GM10248 (cell line): ENCODE measurements at places on chromosomes 3 and 15.

GRCh38 chr3:126811530-126811929 is 107.5 kb downstream of the CHCHD6 start:
- no peak for DNase-seq

DNA sequence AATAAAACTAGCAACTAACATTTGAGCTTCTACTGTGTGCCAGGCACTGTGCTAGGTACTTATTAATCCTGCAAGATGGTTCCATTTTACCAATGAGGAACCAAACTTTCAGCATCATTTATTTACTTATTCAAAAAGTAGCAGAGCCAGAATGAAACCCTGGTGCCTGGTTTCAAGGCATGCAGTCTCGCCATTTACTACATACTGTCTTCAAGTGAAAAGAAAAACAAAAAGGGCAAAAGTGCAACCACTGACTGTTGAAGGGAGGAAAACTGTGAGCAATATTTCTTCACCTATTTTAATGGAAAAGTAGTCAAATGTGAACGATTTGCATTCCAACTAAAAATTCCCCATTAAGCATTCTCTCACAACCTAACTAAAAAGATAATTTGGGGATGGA is 8.7 kb downstream of the DCUN1D1 start:
- no peak for DNase-seq

DNA sequence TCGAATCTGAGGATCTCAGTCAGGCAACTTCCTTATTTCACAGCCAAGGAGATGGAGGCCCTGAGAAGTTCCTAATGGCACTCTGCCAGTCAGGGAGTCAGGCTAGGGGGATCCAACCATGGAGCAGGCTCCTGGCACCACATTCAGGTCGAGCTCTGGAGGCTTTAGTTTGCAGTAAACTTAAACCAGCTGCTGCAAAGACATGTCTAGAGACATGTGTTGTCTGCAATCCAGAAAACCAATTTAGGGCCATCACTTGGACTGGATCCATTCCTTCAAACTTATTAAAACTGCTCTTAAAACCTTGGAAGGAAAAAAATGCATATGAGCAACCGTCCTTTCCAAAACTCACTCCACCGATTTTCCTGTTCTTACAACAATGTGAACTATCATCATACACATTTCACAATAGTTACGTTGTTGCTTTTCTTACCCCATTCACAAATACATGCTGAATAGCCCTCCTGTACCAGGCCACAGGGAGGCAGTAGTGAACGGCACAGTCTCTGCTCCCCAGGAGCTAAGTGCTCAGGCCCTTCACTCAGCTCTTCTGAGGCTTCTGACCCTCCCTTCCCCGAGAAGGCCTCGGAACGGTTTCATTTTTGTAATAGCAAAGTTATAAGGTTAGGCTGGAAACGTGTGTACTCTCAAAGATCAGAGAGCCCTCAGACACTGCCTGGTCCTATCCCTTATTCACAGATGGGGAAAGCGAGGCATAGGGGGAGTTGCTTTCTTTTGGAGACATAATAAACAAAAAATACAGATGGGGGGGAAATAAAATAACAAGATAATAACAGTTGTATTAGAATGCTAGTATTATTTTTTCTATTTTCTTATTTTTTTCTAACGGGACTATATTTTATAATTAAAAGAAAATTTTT is 20.1 kb downstream of the RFT1 start:
- peak; percentile 59 for DNase-seq

DNA sequence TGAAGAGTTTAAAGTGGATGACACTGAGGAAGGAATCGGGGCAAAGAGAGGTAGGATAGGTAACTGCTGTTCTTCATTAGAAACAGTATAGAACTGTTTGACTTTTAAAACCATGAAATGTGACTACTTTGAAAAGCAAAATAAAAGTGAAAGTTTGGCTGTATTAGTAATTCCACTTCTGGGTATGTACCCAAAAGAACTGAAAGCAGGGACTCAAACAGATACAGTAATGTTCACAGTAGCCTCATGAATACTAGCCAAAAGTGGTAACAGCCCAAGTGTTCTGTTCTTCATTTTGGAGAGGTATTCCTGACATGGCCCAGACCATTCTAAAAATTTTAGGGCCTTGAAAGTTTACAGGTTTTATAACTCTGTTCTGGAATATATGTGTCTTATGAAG is 1055.4 kb downstream of the TBL1XR1 start:
- no peak for DNase-seq

DNA sequence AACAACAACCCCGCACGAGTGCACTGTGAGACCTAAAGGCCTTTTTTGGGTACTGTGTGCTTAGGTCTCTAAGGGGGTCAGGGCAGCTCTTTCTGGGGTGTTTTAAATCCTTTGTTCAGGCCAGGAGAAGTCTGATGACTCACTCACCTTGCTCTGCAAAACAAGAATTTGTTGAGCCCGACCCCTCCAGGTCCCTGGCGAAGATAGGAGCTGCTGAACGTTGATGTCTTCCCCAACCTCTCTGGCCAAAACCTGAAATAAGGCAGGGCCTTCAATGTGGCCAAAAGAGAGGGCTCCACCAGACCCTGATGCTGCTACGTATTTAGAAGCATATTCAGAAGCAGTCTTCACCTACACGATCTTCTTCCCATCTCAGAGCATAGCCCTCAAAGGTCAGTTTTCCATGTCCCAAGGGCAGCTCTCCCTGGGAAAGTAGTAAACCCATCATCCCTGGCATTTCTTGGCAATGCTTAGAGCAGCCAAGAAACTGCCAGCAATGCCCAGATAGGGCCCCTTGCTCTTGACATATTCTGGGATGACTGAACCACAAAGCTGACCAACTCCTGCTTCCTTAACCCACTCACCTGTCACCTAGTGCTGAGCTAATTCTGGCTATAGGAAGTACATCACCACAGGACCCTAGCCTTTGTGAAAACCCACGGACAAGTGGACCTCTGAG is 27.1 kb downstream of the CCDC13 start:
- DNase-seq: no peak

- DNase-seq: no peak
These were observed 151.4 kb downstream of the IGF1R start for GRCh38 chr15:98799461-98800390.

GRCh38 chr3:22089284-22089683 is 338.3 kb upstream of the ZNF385D start:
- peak; percentile 18 for DNase-seq

- peak; percentile 58 for DNase-seq
These were observed 62.7 kb upstream of the ZNF148 start for GRCh38 chr3:125437631-125438435.

DNA sequence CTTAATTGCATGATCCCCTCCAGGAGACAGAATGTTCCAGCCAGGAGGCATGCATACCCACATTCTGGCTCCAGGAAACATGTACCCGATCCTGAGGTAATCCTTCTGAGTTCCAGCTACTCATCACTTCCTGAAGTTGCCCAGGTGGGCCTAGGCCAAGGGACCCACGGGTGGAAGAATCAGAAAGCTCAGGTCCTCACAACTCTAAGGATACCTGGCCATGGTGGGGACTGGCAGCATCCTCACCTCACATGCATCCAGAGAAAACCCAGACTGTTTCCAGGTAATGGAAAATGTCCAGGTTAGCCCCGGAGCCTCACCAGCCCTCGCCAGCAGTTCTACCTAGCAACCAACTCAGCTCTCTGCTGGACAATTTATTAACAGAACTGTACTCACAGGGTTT is 78.2 kb downstream of the DAPK2 start:
- no peak for DNase-seq

DNA sequence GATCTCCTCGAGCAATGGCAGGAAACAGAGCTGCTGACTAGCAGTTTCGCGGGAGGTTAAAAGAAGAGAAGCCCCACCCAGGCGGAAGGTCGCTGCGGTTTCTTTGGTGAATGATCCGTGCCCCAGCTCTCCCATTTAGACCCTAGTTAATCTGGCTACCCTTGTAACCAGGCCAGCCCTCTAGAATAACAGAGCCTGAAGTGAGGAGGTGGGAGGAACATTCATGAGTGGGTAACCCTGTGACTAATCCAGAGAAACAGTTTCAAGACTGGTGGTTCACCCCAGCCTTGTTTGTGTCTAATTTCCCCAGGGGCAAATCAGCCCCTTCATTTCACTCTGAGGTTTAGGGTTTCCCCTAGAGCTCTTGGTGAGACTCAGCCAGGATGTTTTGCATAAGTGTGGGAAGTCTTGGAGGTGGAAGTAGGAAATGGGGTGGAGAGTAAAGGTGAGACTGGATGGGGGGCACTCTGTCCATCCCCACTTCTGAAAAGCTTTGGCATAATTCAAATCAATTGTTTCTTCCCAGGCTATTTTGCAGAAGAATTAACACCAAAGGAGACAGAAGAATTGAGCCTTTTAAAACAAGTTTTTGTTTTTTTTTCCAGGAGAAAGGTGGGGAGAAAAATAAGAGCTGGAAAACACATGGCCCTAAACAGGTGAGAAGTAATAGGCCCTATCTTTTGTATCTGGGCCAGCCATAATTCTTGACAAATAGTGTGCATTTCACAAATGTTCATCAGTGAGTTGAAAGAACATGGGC is 303.1 kb downstream of the RPLP1 start:
- DNase-seq: peak; percentile 79

GRCh38 chr3:171453180-171453886 is 6.9 kb downstream of the TNIK start:
- DNase-seq: no peak

DNA sequence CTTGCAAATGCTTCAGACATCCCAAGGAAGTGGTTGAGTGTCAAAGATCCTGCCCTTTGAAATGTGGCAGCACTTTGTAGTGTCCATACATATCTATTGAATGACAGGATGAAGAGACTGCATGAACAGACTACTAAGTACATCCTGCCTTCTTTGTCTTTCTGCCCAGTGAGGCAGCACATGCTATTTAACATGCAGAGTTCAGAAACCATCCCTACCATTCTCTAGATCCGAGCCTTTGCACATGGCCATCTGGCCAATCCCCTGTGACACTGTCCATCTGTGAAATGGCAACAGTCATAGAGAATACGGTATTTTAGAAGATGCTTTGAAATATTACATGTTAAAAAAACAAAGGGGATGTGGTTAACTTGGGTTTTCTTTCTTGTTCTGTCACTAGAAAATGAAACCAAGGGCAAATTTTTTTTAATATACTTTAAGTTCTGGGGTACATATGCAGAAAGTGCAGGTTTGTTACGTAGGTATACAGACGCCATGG is 519.6 kb downstream of the NTRK3 start:
- no peak for DNase-seq

DNA sequence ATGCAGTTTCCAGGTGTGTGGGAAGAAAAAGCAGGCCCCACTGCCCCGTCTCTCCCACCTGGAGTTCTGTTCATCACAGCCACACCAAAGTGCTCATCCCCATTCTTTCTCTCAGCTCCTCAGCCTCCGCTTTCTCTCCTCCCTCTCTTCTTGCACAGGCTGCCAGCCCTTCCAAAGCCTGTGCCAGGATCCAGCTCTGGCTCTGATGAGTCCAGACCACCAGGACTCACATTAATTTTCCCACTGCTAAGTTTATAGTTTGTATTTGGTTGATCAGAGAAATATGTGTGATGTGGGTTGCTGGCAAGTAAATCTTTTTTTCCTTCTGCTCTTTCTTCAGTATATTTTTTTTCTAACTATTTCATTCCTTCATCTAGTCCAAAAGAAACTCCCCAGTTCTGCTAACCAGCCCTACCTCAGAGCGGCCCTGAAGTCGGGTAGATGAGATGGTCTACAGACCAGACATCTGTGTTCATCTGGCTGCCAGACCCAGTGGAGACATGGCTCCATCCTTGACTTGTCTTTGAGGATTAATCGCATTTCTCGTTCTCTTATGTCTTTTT is 49.8 kb downstream of the BOC start:
- DNase-seq: no peak

DNA sequence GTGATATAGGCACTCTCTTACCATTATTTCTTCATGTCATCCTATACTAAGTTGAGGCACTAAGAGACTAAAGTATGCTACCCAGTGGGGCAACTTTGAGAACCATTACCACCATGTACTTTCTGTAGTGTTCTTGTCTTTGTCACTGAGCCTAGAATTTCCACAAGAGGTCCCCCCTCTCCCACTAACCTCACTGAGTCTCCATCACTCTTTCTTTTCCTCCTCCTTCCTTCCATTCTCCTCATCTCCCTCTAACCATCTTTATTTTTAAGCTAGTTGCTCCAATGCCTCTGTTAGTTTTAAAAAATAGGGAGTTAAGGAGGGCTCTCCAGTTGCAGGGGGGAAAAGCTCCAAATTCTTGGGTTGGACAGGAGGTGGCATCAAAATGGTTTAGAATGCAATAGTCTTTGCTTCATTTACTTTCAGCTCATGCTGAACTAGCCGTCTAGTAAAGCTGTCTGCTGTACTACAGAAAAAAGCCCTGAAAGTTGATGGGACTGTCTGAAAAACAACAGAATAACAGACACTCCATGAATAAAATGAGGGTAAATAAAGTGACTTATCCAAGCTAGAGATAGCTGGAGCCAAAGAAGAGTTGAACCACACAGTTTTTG is 85.1 kb upstream of the MYRIP start:
- DNase-seq: no peak

DNA sequence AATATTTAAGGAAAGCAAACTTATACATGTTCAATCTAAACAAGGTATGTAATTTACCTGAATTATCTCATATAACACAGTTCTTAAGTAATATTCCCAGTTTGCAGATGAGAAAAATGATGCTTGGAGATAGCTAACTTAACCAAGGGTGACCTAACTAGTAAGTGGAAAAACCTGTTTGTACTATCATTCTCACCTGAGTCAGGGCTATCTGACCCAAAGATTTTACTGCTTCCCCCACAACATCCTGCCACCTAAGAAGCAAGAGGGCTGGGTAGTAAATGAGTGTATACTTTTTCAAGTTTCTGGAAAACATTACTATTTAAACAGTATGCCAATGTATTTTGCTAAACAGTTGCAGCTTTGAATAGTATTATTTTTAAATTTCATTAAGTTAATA is 10.6 kb downstream of the TP63 start:
- DNase-seq: no peak

DNA sequence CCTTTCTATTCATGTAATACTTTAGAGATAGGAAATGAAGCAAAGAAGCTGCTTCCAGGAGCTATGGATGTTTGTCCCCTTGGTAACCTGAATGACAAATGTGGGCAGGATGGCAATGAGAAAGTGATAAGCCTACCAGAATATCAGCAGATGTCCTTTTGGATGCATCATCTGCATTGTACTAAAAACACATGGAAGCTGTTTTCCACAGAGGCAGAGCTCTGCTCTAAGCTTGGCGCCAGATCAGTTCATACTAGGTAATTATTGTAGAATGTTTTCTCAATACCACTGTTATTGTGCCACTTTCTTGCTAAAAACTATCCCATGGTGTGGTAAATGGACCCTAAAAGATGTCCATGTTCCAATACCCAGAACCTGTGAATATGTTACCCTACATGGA is 100.2 kb downstream of the DTWD1 start:
- DNase-seq: no peak

- DNase-seq: no peak
These were observed at the start of gene RTP1 for GRCh38 chr3:187197335-187197649. TSS of gene RTP1 (plus strand) at chr3:187197486. CDS start at chr3:187197516, 30 bp downstream.
